Amniotic stem cell (primary cell): ENCODE measurements at places on chromosomes 7 and 10.

DNA sequence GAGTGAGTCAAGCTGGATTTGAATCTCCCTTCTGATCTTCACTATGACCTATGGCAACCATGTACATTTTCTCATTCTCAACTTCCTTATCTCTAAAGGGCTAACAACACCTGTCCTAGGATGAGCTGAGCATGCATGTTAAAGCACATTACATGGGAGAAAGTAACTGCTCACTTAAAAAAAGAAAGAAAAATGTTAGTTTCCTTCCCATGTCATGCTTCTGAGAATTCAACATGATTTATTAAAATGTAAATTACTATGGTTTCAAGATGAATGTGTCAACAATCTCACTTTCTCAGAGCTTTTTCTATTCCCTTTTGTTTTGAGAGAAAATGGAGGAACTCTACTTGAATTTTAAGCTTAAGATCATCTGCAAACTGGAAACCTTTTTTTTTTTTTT lies 295.3 kb downstream of the SKIDA1 start:
- no peak for DNase-seq

DNA sequence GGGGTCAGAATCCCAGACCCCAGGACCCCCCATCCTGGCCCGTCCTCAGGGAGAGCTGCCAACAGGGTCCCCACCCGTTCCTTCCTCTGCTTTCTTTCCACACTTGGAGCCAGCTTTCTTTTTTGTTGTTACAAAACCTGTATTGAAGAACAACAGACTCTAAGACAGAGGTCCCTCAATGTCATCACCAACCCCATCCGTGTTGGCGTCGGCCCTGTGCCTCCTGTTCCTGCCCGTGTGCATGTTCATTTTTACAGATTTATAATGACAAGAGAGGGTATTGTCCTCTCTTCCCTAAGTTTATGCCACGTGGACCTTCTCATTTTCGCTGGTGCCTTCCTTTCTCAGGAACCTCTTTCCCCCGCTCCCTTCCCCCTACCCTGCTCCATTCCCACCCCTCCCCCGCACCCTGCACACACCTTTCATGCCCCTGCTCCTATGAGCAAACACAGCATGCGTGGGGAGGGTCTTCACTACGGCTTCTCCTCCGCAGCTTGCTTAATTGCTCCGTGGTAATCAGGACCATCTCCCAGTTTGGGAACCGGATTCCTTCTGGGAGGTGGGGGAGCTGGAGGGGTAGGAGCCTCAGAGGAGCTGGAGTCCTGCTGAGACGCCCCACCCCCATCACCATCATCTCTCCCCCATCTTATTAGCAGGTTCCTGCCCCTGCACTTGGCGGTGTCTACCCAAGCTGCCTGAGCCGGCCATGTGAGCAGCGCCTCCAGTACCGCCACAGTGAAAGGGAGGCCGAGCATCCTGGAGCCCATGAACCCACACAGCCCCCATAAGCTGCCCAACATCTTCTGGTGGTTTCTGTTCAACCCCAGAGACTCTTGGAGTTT lies 88.0 kb upstream of the INSIG1 start:
- DNase-seq: no peak

DNA sequence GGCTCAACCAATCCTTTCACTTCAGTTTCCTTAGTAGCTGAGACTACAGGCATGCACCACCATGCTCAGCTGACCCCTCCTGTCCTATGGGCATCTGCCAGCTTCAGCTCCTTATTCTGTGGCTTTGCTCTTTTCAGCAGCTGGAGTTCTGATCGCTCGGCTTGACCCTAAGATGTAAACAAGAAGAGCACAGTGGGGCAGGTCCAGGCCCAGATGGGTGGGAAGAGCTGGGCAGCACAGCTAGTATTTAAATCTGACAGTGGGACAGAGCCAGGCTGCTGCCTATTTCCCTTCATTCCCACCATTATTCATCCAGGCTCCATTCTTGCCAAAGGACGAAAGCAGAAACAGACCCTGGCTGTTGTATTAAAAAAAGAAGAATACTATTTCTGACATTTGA lies 494.9 kb upstream of the PODXL start:
- no peak for DNase-seq

GRCh38 chr7:88664630-88665233 lies 94.8 kb upstream of the ZNF804B start:
- no peak for DNase-seq

DNA sequence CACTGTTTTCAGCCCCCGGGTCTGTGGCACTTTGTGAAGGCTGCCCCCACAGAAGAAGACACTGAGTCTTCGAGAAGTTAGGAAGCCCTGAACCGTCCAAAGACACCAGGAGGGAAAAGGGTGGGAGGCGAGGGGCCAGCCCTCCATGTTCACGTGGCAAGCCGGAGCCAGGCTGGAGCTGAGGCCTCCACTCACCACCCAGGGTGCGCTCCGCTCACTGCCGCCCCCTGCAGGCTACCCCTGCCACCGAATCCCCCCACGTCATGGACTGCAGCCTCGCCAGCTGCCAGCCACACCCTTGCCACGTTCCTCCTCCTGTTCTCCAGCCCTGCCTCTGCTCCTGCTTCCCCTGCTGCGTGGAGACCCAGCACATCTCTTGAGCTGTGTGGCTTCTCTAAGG lies 59.0 kb upstream of the EN2 start:
- DNase-seq: no peak

GRCh38 chr7:6260291-6261187 lies 11.9 kb downstream of the CYTH3 start:
- DNase-seq: no peak
